ENCODE measurements at places on chromosomes 2 and 18.

GRCh38 chr2:241140445-241140840 is 8.8 kb downstream of the PASK start:
- no peak for DNase-seq

DNA sequence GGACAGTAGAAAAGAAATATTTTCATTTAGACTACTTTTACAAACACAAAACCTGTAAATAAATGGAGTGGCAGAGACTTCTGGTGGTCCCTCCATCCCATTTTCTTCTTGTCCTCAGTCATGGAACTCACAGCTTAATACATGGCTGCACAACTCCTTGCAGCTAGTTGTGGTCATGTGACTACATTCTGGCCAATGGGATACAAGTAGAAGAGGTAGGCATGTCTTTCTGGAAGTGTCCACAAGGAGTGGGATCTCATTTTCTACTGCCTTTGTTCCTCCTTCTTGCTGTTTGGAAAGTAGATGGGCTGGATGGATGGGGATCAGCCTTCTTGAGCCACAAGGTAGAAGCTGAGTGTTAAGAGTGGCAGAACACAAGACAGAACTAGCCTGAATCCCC is 555.8 kb downstream of the SATB2 start:
- DNase-seq, result no peak

DNA sequence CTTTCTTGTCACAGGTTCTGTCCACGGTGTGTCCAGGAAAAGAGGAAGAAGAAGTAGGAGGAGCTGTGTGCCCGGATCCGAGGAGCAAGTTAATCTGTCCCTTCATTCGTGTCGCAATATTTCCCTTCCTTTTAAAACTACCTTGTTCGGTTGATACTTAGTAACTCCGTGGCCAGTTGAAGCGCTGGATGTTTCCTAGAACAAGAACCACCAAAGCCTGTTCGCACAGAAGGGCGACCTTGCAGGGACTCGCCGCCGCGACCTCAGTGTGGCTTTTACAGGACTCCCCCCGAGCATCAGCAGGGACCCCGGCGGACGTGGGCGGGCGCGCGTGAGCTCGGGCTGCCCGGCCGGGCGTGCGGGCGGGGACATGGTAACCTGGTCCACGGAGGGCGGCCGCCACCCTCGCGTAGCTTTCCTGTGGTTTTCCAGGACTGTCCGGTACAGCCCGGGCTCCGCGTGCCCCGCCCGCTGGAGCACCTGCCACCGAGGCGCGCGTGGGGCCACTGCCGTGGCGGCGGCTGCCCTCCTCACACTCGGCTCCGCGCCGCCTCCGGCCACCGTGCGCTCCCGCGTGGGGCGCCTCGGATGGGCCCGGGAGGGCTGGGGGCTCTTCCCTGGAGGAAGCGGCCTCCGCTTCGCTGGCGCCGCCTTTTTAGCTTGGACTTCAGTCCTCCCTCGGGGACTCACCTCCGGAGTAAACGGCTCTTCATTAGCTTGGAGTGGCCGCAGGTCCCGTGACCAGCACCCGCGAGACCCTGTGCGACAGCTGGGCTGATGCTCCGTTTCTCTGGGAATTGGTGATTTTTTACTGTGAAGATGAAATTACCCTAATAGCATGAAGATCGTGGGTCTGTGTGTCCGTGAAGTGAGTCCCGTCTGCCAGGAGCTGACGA is 9.2 kb upstream of the D2HGDH start:
- DNase-seq, result no peak

DNA sequence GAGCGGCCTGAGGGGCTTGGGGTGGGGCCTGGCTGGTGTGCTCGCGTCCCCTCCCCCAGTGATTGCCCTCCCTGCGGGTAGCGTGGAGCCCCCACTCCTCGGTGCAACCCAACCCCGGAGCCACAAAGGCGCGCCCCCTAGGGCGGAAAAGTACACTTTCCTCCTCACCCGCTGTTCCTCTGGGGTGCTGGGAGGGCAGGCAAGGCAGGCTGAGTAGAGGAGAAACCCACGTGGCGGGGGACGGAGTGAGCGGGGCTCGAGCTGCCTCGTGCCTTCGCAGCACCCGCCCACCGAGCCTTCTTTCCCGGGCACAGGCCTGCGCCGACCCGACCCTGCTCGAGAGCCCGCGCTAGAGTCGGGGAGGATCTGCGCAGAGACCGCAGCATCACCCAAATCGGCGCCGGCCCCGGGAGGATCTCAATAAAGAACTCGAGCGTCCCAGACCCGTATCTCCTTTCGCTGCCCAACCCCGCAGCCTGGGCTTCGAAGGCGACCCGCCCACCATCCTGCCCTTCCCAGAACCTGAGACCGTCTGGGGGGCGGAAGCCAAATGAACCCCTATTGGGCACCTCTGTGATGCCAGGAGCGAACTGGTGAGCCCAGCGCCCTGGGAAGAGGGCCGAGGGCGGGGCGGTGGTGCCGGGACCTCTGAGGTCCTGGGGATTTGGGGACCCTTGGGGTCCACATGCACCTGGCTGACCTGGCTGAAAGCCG is 1.5 kb downstream of the UCN start:
- DNase-seq, result no peak

DNA sequence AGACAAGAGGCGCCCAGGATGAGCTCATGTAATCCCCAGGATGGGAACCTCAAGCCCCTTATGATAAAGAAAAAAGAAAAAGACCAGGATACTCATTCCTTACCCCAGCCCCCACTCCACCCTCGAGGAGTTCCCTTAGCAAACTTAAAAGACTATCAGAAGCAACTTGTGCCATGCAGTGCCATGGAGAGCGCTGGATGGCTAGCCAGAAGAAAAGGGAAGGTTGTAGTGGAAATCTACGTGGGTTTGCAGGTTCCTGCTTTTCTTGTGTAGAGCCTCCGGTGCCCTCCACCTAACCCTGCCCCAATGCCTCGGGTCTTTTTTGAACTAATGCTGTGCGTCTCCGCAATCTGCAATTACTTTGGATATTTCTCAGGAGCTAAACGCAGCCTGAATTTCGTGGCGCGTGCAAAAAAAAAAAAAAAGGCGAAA is 16.2 kb upstream of the BCL11A start:
- no peak for DNase-seq

DNA sequence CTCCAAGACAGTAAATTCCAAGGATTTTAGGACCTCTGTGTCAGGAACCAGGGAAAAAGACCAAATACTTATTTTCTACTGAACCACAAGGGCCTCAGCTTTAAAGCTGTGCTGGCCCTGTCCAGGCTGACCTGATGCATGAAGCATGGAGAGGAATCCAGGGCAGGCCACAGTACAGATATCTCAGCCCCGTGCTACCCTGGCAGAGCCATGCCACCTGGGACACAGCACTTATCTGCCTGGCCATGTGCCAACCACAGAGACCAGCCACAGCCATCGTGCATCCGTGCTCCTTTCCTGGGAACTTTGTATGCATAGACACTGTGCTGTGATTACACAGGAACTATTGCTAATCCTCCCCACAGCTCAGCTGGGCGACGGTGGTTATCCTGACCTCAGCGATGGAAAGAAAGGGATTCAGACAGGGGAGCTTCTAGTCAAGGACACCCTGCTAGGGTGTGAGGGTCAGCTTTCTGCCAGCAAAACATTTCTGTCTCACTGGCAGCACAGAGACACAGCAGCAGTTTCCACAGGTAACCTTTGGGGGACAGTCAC is 687.4 kb upstream of the ID2 start:
- DNase-seq, result no peak

DNA sequence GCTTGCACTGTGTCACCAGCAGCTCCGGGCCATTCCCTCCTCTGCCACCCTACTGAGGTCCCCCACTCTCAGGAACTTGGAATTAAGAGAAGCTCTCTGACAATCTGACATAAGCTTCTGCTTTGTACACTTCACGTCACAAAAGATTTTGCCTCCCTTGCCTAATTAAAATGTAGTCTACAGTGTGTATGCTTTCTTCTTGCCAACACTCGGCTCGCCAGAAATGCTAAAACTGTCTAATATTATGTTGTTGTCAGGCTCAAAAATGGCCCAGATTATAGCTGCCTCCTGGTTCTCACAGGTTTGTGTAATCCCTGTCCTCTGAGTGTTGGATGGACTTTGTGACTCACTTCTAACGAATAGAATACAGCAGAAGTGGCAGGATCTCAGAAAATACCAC is 474.7 kb downstream of the MBD2 start:
- DNase-seq, result no peak

Measured in inflammatory macrophage treated with lipopolysaccharide for 1 hour (primary cell).